ENCODE measurements at places on chromosomes 4 and X.

DNA sequence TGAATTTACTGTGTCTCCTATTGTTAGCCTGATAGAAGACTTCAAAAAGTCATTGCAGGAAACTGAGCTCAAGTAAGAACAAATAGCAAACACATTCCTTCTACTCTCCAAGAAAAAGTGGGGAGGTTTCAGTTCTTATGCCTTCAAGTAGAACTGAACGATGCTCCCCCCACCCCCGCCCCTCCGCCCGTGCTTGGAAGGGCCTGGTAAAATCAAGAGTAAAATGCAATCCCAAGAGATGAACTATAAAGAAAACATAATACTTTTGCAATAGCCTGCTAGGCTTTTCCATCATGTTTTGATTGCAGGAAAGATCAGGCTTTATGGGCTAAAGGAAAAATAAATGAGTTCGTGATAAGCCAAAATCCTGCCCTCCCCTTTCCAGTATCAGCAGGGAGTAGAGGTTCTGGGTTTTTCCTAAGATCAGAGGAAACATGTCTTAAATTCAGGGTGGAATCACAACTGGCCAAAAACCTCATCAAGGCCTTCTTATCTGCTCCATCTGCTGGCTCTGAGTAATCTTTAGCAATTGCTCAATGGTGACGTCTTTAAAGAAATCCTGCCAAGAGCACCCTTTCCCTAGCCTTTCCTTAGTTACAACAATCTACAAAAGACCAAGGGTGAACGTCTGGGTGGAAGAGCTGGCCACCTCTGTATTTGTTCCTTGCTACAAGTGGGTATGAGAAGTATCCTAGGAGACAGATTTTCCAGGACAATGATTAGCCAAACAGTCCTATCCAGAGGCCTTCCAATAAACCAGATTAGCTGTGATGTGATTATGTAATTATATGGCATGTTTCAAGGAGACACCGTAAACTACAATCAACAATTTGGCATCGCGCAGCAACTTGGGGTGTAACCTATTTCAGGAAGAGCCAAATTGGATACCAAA lies 66.3 kb upstream of the FAM9C start:
- no peak for DNase-seq

DNA sequence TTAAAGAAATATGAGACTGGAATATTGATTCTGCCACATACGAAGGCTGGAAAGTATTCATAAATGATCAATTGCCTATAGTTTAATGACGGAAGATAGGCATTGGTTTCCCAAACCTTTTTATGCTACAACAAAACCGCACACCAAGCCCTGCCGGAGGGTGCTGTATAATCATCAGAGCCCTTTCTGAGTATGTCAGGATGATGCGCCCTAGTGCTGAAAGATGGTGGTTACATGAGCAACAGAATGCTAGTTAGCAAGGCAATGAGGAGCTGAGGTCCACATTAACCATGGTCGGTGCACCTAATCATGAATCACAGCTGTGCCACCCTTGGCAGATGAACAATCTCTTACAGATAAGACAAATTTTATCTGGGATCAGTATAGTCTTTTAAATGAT lies 491.1 kb downstream of the PACRGL start:
- no peak for DNase-seq

DNA sequence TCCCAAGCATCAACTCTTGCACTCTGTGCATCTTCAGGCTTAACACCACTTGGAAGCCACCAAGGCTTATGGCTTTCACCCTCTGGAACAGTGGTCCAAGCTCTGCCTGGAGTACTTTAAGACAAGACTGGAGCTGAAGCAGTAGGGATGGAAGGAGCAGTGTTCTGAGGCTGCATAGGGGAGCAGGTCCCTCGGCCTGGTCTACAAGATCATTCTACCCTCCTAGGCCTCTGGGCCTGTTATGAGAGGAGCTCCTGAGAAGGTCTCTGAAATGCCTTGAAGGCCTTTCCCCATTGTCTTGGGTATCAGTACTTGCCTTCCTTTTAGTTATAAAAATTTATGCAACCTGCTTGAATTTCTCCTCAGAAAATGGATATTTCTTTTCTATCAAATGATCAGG lies 286.7 kb downstream of the CPXCR1 start:
- no peak for DNase-seq

DNA sequence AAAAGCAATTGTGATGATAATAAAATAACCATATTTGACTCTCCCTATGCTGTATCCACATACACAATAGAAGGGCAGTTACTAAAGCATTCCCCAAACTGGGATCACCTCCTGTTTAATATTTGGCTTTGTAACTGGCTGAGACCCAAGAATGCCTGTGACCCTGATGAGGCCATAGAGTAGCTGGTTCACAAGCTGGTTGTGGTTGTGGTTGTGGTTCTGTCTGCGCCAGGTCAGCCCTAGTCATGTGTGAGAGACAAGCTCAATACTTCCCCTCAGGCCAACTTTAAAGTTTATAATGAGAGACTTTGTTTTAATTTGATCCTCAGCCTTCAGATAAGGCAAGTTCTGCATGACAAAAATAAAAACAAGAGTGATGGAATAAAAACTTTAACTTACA lies 209.9 kb downstream of the PARM1 start:
- DNase-seq = no peak

DNA sequence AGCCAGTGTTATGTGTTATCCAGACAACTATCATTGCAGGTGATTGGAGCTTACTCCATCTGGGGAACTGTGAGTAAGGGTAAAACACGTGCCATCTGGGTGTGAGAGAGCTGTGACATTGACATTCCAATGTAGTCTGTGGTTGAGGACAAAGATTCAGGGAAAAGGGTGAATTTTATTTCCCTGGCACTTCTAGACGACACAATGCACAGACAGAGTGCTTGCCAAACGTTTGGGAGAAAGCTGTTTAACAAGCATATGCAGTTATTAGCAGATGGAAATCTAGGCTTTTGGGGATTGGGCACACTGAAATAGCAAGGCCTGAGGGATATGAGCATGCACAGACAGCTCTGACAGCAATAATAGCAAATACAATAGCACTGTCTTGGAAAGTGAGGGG lies 21.3 kb upstream of the CTSO start:
- DNase-seq = no peak

DNA sequence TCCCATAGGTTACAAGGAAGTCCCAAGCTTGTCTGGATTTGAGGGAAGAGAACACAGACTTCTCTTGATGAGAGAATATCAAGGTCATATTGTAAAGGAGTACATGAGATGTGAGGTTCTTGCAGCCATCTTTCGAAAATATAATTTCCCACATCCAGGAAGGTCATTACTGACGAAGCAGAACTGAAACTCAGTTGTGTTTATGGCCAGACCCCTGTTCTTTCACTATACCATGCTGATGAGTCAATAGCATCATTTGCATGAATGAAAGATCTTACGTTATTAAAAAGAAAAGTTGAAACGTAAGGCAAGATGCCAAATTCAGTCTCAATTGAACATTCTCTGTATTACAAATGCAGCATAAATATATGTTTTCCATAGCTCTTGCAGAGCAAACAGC lies 14.2 kb upstream of the CCDC149 start:
- DNase-seq = no peak

DNA sequence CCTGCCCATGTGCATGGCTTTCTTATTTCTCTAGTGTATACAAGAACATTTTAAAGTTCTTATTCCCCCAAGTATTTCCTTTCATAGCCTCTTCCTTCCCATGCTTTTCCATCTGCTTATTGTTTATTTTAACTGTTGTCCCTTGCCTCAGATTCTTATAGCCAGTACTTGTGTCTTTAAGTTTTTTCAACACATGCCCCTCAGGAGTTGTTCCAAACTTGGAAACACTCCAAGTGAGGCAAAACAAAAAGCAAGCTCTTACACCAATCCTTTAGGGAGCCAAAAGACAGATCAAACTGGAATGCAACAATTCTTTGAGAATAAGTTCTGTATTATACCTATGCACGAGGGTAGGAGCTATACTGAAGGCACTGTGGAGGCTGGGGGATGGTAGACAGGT lies 222.0 kb upstream of the STK26 start:
- no peak for DNase-seq

DNA sequence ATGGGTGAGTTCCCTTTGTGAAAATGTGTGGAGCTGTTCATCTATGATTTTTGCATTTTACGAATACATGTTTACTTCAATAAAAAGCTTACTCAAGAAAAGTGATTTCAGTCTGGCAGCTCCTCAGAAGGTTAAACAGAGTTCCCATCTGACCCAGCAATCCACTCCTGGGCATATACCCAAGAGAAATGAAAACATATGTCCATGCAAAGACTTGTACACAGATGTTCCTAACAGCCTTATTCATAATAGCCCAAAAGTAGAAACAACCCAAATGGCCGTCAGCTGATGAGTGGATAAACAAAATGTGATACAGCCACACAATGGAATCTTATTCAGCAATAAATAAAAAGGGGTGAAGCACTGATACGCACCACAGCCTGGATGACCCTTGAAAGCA lies 20.8 kb downstream of the CLCN4 start:
- DNase-seq = no peak

GRCh38 chr4:80922941-80923340 lies 107.6 kb upstream of the BMP3 start:
- no peak for DNase-seq

- no peak for DNase-seq
Observed at GRCh38 chrX:49877397-49878101, 1.7 kb upstream of the USP27X start.

GRCh38 chrX:9983846-9984245 lies 16.7 kb downstream of the CLDN34 start:
- DNase-seq = no peak

DNA sequence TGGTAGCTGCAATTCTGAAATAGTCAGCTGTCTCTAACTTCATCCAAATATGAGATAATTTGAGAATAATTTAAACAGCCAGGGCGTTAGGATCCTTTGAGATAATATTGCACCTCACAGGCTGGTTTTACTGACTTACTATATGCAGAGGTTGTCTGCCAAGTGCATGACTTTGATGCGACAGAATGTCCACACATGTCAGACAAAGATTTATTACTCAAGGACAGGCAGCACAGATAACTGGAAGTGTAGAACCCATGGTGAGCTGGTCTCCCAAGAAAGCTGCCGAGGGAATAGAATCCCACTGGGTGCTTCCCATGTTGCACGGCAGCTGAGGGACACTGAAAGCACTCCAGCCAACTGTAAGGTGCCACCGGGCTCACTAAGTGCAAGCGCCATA lies 166.2 kb upstream of the GALNTL6 start:
- DNase-seq = no peak

DNA sequence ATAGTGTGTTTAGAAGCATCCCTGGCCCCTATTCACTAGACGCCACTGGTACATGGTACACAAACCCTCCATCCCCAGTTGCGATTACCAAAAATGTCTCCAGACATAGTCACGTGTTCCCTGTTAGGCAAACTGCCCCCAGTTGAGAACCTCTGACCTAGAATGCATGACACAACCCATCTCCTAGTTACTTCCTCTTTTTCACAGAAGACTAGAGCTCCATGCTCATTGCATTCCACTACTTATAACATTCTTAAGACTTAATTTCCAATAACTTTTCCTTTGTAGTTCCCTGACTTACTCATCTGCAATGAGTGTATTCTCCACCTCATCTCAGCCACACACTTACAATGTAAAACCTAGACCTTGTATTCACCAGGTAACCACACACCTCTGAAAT lies 68.6 kb downstream of the PRSS12 start:
- DNase-seq = no peak

DNA sequence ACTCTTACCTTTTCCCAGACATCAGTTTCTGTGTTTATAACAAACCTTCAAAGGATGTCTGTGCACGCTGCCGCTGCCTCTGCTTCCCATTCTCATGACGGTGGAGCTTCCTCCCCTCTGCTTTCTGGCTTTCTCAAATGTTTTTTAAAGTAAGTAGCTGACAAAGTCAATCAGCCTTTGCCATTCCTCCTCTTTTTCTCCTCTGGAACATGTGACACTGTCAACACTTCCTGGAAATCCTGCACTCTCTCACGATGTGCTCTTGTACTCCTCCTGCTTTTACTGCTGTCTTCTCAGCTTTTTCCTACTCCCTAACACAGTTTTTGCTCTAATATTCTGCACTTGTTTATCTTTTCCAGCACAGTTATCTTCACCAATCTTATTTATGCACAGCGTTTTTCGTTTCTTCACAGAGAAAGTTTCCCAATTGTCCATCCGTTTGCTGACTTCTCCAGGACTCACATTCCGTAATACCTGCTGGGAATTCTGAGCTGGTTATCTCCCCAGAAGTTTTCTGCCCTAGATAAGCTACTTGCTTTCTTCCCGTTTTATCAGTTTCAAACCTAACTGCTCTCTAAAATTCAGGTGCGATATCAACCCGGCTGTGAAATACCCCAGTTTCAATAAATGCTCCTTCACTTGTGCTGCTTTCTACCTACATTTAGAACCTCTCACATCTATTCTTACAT lies 465.6 kb upstream of the AGA start:
- no peak for DNase-seq

DNA sequence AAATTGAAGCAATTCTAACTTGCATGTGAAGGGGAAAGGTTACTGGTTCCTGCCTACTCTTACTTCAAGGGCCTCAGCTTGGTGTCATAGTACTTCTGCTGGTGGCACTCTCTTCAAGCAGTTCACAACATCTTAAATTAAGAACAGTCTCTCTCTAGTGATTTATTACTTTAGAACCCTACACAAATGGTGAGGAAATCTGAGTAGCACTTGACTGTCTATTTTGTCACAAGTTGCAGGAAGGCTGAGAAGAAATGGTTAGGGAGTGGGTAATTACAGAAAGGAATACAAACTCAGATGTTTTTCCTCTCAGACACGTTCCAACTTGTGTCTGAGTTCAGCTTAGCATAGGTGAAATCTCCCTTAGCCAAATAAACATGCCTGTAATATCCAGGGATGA lies 242.3 kb upstream of the GRIA3 start:
- DNase-seq = no peak

GRCh38 chr4:152485726-152486276 lies 50.1 kb downstream of the FBXW7 start:
- no peak for DNase-seq

- no peak for DNase-seq
Observed at GRCh38 chrX:109600237-109600651, 24.7 kb downstream of the KCNE5 start.

DNA sequence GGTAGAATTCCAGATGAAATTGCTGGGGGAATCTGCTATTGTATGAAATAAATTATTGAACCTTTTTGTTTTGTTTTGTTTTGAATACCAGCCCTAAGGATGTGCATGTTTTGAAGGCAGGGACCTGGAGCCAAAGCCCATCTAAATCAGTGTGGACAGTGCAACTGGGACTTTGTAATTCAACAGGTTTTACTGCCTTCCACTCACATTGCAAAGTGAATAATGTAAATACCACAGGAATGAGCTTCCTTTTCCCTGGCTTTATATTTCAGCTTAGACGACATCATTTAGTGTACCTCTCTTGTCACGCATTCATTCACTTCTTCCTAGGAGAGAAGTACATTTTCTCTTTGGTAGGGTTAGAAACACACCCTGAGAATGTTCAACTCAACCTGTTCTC lies 795.0 kb downstream of the CENPC start:
- no peak for DNase-seq

Data from D721Med (cell line).